ENCODE measurements at places on chromosomes 13 and 19. TPM values are rescaled to one million over a fixed set of nuclear protein-coding genes. Genes with fewer than 3 reads are reported as not detected.

The MPND gene
- total RNA-seq: 6.8 TPM

DNA sequence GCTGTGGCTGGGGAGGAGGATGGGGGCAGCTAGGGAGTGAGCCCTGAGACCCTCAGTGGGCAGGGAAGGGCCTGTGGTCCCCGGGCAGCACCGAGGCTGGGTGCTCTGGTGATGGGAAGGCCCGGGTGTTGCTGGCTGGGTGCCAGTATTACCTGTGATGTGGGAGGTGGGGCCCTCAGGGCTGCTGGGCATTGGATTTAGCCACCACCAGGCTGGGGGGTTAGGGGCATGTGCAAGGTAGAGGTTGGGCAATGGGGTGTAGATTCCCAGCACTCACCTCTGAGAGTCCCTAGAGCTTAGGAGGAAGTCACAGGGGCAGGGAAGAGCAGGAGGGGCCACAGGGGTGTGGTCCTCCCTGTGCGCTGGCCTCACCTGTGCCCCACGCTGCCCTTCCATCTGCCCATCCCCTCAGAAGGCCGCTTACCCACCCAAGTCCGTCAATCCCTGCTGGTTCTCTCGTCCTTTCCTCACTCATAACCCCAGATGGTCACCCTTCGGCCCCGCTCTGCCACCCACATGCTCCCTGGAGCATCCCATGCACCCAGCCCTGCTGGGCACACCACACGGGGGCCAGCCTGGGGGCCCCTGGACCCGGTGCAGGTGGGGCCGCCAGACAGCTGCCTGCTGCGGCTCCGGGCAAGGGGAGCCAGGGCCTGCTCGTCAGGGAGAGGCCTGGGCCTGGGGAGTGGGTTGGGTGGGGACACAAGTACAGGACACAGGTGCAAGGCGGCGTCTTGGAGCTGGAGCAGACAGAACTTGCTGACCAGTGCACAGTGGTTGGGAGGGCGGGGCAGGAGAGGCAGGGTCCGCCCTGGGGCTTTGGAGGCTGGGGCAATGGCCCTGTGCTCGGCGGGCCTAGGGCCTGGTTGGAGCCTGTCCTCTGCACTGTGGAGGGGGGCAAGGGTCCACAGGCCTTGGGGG lies 12.5 kb downstream of the EPN1 start:
- peak; percentile 80 for DNase-seq

The KLK11 gene
- not detected for total RNA-seq

DNA sequence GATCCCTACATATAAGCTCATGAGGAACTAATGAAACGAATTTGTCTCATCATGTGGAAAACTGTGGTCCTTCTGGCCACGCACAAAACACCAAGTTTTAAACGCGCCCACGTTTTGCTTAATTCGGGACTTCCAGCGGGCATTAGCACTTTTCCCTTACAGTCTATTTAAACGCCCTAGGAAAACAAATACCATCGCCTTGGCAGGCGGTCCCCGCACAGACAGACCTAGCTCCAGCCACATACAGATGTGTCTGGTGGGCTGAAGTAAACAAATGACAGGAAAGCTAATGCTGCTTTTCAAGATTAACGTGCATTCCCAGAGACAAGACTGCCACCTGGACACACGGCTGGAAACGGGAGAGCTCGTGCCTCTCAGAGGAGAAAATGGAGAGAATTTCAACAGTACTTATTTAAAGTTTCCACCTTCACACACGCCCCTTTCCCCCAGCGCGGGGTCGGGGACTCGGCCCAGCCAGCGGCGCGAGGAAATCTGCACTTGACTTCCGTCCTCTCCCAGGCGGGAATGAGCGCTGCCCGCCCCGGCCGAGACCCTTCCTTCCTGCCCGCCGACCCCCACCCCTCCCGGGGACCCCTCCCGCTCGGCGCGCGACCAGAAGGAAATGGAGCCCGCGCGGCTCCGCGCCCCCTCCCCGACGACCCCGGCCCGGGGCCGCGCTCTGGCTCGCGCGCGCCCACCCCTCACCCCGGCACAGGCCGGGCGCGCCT lies 931 bp downstream of the USP12 start:
- peak; percentile 85 for DNase-seq

DNA sequence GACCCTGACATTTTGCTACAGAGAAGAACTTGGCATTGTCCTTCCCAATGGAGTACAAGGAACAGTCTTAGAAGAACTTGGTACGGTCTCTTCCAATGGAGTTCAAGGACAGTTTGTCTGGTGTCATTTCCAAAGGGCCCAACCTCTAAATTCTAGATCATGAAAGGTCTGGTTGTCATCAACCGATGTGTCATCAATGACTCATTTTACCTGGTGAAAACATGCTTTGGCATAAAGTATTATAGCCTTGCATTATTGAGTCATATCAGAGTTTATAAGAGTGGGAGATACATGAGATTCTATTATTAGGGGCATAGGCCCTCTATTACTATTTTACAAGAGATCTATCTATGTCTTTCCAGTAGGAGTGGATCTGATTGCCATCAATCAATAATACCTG lies 4.3 kb downstream of the CYP2B6 start:
- DNase-seq: no peak

- peak; percentile 98 for DNase-seq
Observed at GRCh38 chr19:1360818-1361461, 22.8 kb upstream of the NDUFS7 start.

DNA sequence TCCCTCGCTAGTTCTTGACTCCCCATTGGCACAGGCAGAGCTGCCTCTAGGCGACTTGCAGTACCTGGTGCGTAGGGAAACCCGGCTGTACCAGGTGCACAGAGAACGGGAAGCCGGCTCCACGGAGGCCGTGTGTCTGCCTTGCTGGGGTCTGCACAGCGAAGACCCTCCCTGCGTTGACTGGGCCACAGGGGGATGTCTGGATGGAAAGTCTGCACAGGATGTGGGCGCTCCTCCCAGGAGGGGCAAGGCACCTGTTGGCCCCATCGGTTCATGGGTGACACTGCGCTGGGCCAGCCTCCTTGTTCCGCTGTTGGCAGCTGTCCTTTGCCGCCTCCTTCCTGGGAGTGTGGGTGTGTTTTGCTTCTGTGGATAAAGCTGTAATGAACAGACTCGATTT lies 138.3 kb downstream of the TEX29 start:
- no peak for DNase-seq

DNA sequence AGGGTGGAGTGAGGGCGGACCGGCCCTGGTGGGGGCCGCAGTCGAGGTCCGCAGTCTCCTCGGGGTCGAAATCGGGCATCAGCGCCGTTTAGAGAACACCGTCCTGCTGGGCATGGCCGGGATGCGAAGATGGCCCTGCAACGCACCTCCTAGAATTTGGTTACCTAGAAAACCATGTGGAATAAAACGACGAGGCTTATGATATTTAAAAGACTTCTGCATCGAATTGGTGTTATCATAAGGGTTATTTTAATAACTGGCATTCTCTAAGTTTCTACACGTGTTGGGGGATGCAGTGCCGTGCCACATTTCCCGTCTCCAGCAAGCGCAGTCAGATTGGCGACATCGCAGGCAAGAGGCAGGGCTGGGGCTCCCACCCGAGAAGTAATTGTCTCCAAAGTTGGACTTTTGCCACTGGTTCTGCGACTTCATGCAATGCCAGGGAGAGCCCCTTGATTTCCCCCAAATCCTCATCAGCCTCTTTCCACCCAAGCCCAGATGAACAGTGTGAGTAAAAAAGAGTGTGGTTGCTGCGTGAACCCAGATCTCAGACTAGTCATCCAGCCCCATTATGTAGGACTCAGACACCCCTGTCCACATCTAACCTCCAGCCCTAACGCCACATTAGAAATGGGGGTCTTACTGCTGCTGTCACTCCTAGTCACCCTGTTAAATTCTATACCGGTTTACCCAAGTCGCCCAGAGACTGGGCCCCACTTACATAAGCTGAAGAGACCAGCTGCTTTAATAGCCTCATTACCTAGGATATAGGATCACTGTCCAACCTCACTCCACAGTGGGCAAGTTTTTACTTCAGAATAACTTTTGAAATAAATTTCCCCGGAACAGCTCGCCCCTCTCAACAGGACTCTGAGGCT lies 571 bp upstream of the DHRS12 start:
- DNase-seq: peak; percentile 75

Data from osteoblast (primary cell).